SK-N-DZ (cell line): ENCODE measurements at places on chromosomes 1 and 21.

DNA sequence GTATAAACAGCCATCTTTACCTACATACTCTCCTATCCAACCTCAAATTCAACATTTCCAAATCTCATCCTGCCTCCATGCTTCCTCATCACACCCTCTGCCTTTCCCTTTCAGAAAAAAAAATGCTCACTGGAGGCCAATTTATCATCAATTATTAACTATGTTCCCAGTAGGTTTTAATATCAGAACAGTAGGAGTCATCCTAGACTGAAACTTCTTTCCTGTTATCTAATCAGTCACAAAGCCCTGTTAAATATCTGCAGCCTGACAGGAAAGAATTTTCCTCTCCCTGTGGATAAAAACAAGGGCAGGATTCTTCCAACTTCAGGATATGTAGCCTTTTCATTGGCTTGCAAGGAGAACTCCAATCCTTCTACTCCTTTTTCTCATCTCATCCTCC, 28.4 kb downstream of the EGLN1 start:
- no peak for DNase-seq

DNA sequence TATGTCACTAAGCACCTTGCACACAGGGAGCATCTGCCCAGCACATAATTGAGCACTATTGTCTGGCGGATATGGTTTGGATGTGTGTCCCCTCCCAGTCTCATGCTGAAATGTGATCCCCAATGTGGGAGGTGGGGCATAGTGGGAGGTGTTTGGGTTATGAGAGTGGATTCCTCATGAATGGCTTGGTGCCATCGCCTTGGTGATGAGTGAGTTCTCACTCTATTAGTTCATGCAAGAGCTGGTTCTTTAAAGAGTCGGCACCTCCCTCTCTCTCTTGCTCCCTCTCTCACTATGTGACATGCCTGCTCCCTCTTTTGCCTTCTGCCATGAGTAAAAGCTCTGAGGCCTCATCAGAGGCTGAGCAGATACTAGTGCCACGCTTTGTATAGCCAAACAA, 9.5 kb downstream of the CTSK start:
- DNase-seq = no peak

DNA sequence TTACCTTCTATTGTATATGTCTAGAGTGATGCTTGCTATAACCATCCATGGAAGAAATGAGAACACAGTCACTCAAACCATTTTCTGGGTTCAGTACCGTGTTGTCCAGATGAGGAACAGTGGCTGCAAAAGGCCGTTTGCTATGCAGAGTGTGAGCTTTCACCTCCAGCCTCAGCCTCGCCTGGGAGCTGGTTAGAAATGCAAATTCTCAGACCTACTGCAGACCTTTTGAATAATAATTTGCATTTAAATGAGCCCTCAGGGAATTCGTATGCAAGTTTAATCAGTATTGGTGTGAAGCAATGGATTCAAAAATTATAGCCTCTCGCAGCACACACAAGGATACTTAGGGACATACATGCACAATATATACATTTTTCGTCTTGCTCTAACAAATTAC, 24.1 kb downstream of the KCNJ15 start:
- DNase-seq = no peak

DNA sequence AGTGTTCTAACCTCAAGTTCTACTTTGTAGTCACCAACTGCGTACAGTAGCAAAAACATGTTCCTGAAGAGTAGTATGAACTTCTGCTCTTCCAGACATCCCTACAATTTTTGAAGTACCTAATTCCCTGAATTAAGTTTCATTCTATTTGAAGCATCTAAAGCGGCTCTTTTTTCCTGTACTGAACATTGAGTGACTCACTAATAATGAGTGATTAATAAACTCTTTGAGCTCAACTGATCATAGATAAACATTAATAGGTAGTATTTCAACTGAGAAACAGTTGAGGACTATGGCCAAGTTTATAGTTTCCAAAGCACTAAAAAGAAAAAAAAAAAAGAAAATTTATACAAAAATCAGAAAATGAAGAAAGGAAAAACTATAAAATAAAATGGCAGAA, 683.1 kb downstream of the LTN1 start:
- DNase-seq = no peak
